Stimulated activated CD8-positive, alpha-beta memory T cell treated with anti-CD3 and anti-CD28 coated beads, Interleukin-7, amount 100 ng/mL, for 24 hours (primary cell): ENCODE measurements at places on chromosomes 12 and 14.

- peak; percentile 22 for DNase-seq
Measured at GRCh38 chr12:76878899-76879709, at the start of gene CSRP2. CSRP2 (minus strand) TSS chr12:76879019; CDS start chr12:76866260, 12,759 bp downstream.

DNA sequence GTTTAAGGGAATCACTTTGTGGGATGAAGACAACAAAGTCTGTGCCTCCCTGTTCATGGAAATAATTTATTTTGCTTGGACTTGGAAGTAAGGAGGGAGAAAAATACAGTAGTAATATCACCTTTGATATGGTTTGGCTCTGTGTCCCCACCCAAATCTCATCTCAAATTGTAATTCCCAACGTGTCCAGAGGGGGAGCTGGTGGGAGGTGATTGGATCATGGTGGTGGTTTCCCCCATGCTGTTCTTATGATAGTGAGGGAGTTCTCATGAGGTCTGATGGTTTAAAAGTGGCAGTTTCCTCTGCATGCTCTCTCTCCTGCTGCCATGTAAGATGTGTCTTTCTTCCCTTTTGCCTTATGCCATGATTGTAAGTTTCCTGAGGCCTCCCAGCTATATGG is 460.7 kb downstream of the NOVA1 start:
- no peak for DNase-seq

- no peak for DNase-seq
Measured at GRCh38 chr12:5402009-5402935, 29.6 kb upstream of the NTF3 start.

DNA sequence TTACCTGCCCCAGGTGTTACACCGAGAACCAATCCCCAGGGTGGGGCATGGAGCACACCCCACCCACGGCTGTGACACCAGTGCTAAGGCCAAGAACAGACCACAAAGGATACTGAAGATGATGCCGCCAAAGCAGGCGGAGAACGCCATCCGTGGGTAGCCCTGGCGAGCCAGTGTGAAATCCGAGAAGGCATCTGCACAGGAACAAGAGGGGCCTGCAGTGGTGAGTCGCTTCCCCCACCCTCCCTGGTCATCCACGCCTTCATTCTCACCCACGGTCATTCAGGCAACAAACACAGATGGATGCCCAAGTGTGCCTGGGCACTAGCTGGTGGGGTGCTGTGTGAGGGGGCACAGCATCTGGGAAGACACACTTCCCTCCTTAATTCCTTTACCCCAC is 28.5 kb downstream of the SLC8B1 start:
- no peak for DNase-seq

GRCh38 chr12:5548152-5548943 is 116.4 kb downstream of the NTF3 start:
- DNase-seq: no peak

GRCh38 chr14:74599946-74600345 is 12.1 kb downstream of the LTBP2 start:
- DNase-seq: no peak

GRCh38 chr14:34228650-34228976 is 233.4 kb downstream of the SPTSSA start:
- no peak for DNase-seq

GRCh38 chr12:107990325-107990724 is 138.8 kb upstream of the WSCD2 start:
- peak; percentile 1 for DNase-seq

DNA sequence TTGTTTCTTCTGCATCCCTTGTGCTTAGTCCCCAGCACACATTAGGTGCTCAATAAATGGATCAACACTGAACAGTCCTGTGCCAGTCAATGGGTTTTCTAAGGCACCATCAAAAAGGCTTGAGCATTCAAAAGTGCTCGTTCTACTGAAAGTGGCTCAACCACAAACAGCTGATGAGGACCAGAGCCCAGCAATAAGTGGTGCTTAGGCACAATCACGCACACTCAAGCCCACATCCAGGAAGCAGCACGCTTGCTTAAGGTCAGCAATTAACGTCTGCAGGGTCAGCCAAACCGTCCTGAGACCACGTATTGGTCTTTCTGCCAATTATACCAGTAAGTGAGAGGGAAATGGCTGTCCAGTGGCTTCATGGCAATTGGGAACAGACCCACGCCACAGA is 56.5 kb downstream of the PRIMA1 start:
- DNase-seq: no peak

GRCh38 chr14:77264466-77265186 is 6.4 kb downstream of the NGB start:
- no peak for DNase-seq

DNA sequence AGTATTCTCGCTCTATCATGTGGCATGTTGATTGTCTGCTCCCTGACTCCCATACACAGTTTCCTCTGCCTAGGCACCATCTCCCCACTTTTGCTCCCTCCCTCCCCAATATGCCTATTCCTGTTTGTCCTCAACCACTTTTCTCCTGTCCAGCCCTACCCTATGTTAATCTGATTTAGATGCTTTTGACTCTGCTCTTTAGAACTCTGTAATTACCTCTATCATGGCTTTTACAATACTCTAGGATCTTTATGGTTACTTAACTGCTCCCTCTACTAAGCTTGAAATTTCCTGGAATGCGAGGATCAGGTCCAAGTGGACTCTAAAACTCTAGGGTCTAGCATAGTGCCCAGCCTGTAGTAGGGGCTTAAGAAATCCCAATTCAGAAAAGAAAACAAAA is 68.6 kb downstream of the TGFB3 start:
- DNase-seq: no peak

GRCh38 chr12:122891661-122892525 is 4.0 kb downstream of the VPS37B start:
- DNase-seq: no peak
